ENCODE measurements at places on chromosomes 7 and 10.
A peak's percentile ranks its signal among the peaks of the same experiment; 100 is the strongest.

- DNase-seq: no peak
Measured at GRCh38 chr7:115009139-115009538, 87.2 kb downstream of the MDFIC start.

DNA sequence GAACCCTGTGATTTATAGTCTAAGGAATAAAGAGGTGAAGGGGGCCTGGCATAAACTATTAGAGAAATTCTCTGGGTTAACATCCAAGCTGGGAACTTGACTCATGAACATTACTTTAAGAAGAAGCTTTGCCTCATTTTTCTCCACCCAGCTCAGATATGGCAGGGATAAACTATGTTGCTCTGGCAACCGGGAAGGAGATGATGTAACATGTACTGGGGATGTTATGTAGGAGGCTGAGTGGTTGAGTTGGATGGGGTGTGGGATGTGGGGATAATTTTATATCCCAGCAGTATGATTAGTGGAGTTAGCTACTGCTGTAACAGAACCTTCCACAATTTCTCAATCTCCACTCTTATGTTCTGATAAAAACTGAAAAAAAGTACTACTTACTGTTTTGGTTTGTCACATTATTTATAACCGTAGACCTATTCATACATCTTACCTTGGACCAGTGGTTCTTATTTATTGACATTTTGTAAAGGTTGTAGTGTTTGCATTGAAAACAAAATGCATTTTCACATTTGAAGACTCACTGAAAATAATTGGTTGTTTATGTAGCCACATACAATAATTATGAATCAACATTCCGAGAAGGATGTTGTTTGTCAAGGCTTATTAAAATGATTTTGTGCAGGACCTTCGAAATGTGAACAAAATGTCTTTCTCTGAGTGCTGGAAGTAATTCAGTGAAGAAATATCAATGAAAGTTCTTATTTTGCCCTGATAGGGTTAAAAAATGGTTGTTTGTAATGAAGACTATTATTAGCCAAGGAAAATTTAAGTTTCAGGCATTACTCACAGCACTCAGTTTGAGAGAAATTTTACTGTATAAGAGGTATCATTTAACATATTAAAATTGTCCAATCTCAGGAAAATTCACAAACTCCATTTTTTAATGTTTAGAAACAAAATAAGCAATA, 1.3 kb downstream of the OR2F2 start:
- DNase-seq: peak; percentile 46

DNA sequence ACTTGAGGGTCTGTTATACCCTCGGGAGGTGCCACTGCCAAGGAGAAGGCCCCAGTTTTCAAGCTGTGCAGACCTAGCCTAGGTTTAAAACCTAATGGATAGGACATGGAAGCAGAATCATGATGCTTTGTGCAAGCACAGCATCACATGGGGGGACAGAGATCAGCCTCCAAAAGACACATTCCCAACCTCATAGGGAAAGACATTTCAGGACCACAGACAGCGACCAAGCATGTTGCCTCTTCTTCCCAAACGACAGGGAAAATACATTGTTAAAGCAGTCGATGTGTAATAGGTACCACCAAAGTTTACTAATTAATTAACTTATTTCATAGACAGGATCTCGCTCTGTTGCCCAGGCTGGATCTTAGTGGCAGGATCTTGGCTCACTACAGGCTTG, 573.9 kb downstream of the TCERG1L start:
- no peak for DNase-seq

DNA sequence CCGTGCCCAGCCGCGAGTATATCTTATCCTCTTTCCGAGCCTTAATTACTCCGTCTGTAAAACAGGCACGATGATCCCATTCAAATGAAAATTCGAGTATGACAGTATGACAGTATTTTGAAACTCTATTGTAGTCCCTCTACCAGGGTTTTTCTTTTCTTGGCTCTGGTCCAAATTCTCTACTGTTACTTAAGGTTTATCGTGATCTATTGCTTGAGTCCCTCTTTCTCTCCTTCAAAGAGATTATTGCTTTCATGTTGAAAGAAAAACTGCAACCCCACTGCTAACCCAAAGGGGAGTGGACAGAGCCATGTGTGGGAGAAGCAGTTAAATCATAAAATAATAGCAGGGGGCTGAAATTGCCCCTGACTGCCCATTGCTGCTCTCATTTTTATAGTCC, 1156.6 kb upstream of the AUTS2 start:
- DNase-seq: no peak

DNA sequence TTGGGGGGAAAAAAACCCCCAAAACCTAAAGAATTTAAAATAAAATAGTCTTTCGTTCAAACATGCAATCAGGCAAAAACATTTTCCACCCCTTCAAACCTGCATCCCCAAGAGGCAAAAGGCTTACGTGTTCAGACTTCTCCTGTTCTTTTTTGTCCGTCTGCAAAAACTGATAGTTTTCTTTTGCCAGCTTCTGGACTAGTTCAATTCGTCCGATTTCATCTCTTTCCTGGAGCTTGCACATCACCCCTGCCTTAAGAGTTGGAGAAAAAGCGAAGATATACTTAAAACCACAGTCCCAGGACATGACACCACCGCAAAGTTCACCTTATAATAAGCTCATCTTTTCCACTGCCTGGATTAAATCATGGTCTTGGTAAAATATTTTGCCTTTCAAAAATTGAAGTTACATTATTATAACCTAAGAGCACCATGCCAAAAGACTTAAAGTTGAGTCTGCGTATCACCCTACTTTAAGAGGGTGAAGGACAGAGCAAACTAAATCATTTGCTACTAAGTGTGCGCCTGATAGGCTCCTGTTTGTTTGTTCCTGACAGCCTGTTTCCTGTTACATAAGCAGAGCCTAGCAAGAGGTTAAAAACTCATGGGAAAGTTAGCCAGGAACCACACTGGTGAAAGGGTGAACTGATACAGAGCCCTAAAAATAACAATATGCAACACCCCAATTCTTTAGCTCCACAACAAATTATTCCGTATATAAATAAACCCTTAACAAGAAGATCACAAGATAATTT, 137.0 kb downstream of the RAPGEF5 start:
- no peak for DNase-seq

GRCh38 chr10:19683356-19683755, 132.9 kb upstream of the PLXDC2 start:
- DNase-seq: peak; percentile 32

- no peak for DNase-seq
Measured at GRCh38 chr10:117933036-117933435, 113.7 kb downstream of the RAB11FIP2 start.

DNA sequence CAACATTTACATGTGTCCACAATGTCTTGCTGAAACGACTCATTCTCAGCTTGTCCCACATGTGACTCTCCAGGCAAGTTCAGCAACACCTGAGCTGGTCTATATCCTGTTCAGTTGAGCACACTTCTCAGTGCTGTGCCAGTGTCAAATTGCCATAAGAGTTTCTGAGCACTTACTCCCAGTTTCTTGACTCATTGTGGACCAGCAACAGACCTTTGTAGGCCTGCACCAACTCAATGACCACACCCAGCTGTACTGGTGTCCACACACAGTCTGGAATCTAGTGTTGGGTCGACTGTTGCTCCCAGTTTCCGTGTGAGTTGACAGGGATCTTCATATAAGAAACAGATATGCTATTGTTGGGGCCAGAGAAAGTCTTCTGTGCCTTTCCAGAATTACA, 88.0 kb downstream of the PTPN20 start:
- no peak for DNase-seq

GRCh38 chr7:5197811-5198210, 7.8 kb downstream of the WIPI2 start:
- DNase-seq: no peak

- DNase-seq: peak; percentile 75
Measured at GRCh38 chr7:83751217-83751616, 102.3 kb upstream of the SEMA3E start.

DNA sequence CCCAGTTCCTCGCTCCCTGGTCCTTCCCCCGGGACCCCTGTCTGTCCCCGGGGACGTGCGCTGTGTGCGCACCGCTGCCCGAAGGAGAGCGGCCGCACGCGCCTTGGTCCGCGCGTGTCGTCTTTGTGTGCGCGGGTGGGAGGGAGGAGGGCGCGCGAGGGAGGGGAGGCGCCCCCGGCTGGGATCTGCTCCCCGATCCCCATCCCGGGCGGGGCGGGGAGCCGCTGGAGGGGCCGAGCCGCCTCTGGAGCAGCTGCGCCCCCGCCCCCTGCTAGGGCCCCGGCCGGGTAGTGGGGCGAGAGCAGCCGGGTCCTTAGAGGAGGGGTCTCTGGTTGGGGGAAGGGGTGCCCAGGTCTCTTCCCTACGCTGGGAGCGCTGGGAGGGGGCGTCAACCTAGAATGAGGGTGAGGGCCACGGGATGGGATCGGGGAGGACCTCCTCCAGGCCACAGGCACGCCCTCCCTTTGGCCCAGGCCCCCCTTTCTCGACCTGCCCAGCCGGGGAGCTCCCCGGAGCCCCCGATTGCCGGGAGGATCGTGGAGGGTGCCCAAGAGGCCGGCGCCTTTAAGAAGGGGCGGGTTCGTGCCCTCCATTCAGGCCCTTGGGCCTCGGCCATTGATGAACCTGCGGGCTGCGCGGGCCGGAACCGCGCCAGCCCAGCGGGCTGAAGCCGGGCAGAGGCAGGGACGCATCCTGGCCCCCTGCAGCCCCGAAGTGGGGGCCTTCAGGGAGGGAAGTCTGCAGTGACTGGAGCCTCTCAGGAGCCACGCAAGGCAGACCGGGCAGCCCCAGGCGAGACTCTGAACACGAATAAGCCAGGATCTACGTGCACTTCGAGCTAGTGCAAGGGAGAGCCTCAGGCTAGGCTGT, 678 bp downstream of the SH2B2 start:
- DNase-seq: peak; percentile 10

DNA sequence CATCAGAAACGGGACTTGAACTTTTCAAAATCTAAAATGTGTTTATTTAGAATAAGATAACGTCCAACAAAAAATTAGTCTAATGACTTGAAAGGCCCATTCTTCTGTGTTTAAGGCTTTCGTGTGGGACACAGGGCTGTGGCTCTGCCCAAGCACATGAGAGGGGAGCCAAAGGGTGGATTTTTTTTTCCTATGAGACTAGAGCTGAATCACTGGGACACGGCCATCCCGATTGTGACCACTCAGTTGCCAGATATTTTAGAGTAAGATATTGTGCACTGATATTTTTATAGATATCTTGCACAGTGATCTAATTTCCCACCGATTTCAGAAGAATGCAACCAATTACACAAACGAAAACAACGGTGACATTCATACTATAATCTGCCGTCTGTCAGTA, 99.9 kb downstream of the ANK3 start:
- no peak for DNase-seq
